ENCODE measurements at places on chromosomes 2 and 18.
A peak's percentile ranks its signal among the peaks of the same experiment; 100 is the strongest.

- ATAC-seq, result no peak
These were observed 126.0 kb downstream of the ZNF236 start for GRCh38 chr18:76948345-76948744.

DNA sequence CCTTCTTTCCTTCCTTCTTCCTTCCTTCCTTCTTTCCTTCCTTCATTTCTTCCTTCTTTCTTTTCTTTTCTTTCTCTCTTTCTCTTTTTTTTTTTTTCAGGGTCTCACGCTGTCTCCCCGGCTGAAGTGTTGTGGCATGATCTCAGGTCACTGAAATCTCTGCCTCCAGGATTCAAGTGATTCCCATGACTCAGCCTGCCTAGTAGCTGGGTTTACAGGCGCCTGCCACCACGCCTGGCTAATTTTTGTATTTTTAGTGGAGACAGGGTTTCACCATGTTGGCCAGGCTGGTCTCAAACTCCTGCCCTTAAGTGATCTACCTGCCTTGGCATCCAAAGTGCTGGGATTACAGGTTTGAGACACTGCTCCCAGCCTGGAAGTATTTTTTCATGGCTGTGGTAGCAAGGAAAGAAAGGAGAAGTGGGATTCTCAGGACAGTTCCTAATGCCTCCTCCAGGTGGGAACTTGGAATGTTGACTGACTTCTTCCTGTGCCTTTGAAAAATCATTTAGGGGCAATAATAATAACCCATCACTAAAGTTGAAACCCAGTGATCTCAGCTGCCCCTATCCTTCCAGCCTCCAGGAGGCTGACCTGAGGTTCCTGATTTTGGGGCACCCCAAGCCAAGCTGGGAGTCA, 89.3 kb upstream of the CELF4 start:
- ATAC-seq, result no peak

DNA sequence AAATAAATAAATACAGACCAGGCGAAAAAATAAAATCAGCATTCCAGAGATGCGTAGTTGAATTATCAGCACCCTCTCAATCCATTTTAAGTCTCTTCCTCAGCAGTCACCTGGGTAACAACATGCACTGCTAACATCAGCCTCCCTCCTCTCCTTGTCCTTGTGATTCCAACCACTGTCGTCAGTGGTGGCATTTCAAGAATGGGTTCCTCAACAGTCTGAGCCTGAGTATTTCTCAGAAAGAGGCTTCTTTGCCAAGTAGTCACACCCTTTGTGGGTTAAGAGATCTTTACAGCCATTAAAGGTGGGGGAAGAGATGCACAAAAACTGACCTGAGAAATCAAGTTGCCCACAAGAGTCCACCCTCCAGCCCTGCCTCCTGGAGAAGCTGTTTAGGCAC, 39.0 kb downstream of the NOL10 start:
- peak; percentile 19 for ATAC-seq

DNA sequence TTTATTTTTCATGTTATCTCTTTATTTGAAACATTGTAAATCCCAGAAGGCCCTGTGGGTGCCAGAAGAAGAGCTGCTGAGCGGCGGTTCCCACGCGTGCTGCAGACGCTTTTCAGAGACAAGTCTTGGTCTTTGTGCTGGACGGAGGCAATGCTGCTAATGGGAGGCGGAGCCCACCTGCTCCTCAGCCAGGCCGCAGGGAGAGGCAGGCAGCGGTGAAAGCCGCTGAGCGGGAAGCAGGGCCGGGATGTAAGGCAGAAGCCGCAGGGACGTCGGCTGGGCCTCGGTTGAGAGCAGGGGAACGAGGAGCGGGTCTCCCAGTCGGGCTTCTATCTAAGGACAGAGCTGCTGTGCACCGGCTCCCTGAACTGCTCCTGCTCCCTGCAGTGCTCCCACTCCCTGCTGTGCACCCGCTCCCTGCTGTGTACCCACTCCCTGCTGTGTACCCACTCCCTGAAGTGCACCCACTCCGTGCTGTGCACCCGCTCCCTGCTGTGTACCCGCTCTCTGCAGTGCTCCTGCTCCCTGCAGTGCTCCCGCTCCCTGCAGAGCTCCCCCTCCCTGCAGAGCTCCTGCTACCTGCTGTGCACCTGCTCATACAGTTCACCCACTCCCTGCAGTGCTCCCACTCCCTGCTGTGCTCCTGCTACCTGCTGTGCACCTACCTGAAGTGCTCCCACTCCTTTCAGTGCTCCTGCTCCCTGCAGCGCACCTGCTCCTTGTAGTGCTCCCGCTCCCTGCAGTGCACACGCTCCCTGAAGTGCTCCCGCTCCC, 16.4 kb downstream of the TMEM18 start:
- peak; percentile 86 for ATAC-seq

DNA sequence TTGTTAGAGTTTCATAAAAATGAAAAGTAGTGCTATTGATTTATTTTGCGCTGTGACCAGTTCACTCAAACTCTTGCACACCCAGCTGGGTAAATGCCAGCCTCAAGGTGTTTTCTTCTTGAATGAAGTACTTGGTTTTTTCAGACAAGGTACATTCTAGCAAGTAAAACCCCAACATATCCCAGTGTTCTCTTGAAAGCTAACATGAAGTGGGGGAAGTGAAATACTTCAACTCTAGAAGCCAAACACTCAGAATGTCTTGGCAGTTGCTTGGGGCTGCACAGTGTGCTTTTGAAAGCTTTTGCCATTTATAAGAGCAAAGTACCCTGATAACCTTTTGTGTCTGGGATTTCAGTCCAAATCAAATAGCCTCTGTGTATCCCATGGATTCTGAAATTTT, 13.4 kb downstream of the NPAS2 start:
- ATAC-seq, result no peak

DNA sequence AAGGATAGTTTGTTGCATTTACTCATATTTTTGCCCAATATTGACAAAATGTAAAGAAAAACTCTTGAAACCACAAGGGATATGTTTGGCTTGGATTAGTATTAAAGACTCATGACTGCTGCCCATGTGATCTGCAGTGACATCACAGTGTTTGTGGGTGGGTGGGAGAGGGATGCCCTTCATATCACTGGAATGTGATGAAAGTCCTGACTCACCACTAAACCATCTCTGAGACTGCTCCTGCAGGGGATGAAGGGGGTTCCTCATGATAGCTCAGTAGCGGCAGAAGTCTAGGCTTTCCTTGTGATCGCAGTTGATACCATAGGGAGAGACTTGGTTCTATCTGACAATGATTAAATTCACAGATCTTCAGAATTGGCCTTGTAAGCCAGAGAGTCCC, 451.2 kb downstream of the CNTNAP5 start:
- ATAC-seq, result peak; percentile 33

DNA sequence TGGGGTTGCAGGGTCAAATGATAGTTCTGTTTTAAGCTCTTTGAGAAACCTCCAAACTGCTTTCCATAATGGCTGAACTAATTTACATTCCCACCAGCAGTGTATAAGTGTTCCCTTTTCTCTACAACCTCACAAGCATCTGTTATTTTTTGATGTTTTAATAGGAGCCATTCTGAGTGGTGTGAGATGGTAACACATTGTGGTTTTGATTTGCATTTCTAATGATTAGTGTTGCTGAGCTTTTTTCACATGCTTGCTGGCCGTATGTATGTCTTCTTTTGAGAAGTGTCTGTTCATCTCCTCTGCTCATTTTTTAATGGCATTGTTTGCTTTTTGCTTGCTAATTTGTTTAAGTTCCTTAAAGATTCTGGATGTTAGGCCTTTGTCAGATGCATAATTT, 107.7 kb downstream of the PDE11A start:
- no peak for ATAC-seq

DNA sequence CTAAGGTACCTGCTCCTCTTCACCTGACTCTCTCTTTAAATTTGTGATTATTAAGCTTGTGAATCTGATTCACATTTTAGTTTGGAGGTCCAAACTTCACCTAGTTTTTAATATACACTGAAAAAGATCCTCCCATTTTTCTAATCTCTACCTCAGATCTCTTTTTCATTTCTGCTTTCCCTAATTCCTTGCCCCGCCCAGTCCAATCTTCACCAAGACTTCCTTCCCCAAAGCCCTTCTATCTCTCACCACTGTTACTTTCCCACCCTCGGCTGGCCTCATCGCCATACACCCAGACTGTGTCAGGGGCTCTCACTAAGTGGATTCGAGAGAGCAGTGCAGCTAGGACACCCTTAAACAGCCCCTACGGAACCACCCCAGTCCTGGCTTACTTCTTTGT, 40.0 kb downstream of the LBH start:
- ATAC-seq, result no peak

GRCh38 chr2:215160081-215160480, 21.7 kb upstream of the ABCA12 start:
- no peak for ATAC-seq

DNA sequence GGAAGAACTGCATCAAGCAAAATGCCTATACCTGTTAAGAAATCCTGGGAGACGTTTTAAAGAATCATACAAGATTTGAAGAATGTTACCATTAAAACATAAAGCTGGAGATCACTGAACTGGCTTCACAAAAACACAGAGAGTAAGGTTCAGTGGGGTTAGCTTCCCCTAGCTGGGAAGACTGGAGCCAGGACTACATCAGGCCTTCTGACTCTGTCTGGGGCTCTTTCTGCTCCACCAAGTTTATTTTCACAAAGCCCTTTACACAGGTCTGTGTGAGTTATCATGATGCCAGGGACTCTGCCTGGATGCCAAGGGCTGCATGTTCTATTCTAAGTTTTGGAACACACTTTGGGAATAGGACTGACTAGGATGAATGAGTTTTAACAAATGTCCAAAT, 47.3 kb upstream of the DNER start:
- ATAC-seq, result no peak

DNA sequence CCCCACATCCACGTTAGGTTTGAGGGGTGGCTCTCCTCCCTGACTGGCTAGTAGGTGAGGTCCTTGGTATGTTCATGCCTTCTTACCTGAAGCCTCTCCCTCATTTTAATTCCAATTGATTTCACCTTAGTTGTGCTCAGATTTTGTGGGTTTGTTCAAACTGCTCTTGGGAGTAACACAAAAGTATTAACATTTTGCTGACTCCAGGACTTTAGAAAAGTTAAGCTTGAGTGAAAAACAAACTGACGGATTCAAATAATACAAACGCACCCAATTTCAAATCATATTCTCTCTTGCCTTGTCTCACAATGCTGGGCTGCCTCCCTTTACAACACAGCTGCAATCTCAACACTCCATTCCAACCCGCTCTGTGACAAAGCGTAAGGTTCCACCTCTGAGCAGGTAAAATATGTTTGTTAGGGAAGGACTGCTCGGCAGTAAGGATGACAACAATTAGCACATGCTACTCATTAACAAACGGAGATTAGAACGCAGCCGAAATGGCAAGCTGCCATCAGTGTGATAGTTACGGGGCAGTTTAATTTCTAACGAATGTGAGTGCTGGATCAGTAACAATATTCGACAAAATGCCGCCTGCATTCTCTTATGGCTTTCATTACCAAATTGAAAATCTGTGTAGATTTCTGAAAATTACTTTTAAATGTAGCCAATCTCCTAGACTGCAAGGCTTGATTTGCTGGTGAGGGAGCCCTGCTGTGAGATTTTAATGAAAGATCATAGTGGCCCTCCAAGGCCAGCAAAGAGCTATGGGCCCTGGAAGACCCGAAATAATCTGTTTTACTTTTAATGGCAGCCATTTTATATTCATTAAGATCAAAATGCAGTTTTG, 730.6 kb upstream of the FANCL start:
- ATAC-seq, result no peak

GRCh38 chr2:192700934-192701333, 506.2 kb upstream of the TMEFF2 start:
- ATAC-seq, result no peak

DNA sequence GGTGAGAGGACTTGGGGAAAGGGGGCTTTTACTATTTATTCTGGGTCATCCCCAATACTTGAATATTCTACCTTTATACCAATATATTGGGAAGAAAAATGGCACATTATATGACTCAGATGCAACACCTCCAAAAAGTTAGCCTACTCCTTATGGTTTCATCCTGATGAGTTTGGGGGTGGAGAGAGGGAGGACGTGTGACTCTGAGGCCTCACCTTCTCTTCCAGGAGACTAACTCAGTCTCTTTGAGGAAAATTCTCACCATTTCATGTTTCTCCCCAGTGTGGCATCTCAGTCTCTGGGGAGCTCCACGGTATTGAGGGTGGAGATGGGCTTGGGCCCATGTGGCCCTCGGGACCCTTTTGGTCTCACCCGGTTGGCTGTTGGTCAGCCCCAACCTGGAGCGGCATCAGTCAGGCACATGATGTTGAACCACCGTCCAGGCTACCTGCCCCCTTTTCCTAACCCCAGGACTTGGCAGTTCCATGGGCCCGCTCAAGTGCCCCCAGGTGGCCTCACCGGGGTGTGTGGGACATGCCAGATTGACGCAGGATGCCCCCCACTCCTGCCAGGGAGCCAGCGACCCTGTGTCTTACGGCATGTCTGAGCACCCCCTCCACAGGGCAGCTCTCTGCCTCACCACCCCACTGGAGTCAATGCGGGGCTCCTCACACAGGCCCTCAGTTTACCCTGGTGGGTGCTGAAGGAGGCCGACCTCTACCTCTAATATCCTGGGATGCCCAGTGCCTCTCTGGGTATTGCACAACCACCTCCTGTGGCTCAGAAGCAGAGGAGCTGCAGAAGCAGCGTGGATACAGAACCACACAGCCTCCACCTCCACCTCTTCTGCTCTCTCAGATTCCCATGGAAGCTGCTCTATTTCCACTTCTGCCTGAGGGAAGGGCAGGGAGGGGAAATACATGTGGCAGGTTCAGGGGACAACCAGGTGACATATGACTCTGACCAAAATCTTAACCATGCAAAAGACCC, 297.4 kb downstream of the EIPR1 start:
- no peak for ATAC-seq

- no peak for ATAC-seq
These were observed 14.6 kb downstream of the CCNYL1 start for GRCh38 chr2:207725873-207726578.

DNA sequence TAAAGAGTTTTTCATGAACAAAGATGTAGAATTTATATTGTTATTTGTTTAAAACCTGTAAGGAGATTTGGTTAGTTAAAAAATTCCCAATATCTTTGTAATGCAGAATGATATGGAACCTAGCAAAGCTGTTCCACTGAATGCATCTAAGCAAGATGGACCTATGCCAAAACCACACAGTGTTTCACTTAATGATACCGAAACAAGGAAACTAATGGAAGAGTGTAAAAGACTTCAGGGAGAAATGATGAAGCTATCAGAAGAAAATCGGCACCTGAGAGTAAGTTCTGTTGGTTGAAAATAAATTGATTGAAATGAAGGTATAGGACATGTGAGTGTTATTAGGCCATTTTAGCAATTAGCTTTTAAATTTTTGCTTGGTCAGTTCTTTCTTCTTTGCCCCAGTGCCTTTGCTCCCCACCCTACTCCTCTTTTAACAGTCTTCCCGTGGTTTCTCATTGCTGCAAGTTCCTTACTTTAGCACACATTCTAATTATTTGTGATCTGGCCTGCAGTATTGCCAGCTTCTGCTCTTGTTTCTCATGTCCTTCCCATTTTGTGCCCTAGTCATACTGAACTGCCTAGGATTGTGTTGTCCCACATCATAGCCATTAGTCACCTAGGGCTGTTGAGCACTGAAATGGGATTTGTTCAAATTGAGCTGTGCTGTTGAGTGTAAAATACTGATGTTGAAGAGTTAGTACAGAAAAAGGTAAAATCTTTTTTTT, 36.6 kb downstream of the VAPA start:
- no peak for ATAC-seq

- no peak for ATAC-seq
These were observed 6.5 kb upstream of the NDUFV2 start for GRCh38 chr18:9096007-9096371.
